LNCaP clone FGC (cell line): ENCODE measurements at places on chromosomes 6 and 20.

GRCh38 chr6:103674790-103675189 is 1184.9 kb downstream of the HACE1 start:
- no peak for DNase-seq

DNA sequence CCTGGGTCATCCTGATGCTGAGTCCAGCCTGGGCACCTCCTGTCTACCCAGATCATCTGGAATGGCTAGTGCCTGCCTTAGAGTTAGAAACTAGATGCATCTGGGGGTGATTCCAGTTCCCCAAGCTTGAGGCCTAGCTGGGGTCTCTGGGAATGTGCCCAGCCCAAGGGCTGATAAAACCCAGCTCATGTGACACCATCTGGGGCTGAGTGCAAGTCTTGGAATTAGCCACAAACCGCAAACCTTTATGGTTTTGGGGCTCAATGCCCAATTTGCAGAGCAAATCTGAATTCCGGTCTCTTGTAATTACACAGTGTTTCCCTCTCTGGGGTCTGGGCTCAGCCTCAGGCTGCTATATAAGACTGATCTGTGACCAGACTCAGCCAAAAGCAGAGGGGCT is at the start of gene BPIFB4:
TSS of gene BPIFB4 (plus strand) at position 385 of the 400 bp plus-strand sequence. CDS start 1,884 bp downstream, outside the sequence.
- no peak for DNase-seq

DNA sequence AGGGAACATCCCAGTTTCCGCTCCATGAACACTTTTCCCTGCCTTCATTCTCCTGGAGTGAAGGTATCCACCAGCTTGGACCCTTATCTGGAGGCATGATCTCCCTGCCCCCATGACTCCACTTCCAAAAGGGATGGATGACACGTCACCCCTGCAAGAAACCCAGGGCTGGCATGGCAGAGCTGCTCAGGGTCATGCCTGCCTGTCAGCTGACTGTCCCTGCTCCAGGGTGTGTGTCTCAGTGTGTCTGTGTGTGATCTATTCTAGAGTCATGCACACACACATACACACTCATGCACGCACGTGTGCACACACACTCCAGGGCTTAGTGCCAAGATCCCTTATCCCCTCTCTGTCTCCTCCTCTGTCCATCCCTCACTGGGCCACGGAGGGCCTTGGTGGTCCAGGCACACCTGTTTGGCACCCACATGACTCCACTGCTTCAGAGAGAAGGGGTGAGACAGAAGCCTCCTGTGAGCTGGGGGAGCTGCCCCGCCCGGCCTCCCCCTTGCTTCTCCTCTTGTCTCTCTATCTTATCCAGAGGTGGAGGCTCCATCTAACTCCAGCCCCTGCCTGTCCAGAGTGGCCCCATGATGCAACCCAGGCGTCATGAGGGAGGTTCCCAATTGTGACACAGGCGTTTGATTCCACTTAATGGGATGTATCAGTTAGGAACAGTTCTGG is 290.9 kb downstream of the CDC5L start:
- DNase-seq = no peak

GRCh38 chr20:24160563-24161281 is 172.1 kb upstream of the GGTLC1 start:
- DNase-seq = peak; percentile 31

DNA sequence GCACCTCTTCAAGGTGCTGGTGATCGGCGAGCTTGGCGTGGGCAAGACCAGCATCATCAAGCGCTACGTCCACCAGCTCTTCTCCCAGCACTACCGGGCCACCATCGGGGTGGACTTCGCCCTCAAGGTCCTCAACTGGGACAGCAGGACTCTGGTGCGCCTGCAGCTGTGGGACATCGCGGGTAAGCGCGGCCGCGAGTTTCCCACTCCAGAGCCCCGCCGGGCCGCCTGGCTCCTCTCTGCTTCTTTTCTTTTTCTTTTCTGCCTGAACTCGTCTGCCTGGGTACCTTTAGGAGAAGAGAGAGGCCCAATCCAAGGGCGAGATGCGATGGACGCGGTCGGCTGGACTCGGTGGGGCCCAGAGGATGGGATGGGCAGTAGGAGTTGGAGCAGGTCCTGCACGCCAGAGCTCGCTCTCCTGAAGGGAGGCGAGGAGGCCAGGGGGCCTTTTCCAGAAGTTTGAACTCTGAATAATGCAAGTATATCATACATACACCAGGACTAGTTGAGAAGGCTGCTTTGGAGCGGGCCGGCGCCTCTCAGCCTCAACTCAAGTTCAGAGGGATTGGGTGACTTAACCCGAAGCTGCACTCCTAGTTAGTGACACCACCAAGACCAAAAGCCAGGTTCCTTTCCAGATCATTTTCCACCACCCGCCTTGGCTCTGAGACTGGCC is 445 bp downstream of the RAB32 start:
- DNase-seq = no peak

DNA sequence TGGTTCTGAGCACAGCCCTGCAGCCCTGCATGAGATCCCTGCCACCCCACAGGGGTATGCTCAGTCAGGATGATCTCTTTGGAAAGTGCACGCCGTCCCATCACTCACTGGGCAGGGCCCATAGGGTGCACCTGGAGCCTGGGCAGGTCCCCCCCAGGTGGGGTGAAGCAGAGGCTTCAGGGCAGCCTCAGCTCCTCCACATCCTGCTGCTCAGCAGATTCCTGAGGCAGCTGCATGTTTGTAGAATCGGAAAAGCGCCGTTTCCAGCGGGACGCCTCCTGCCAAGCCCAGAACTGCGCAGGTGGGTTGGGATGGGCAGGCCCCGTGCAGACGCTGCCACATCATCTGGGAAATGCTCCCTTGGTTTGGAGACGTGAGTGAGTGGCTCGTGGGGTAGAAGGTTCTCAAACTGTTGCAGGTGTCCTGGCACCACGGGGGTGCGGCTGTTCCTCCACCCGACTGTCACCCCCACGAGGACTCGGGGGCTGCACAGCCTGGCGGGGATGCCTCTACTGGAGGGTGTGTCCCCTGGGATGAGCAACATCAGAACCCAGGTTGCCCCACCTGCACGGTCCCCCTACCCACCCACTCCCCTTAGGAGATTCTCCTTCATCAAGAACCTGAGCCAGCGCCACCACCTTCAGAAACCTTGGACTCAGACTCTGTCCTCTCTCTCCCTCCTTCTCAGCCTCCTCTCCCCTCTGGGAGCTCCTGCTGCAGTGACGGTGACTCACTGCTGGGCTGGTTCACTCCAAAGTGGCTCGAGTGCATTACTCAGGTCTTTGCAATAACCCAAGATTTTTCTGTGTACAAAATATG is 334.1 kb downstream of the TAF4 start:
- DNase-seq = no peak

GRCh38 chr20:41087325-41087685 is 50.0 kb upstream of the PLCG1 start:
- no peak for DNase-seq

DNA sequence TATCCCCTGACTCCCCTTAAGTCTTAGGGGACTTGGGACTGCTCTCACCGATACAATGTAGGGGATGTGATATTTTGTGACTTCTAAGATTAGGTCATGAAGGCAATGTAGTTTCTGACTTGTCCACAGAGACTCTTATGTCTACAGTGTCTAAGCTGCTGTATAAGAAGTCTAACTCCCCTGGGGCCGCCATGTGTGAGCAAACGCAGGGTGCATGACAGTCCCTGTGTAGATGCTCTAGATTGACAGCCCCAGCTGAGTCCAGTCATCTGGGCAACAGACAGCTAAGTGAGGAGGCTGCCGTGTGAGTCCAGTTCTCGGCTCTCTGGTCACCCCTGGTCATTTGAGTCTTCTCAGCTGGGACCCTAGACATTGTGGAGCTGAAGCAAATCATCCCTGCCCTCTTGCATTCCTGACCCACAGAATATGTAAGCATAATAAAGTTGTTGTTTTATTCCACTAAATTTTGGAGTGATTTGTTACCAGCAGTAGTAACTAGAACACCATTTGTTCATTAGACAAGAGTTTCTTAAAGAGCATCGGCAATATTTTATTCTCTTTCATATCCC is 743.3 kb upstream of the CHD6 start:
- DNase-seq = no peak

DNA sequence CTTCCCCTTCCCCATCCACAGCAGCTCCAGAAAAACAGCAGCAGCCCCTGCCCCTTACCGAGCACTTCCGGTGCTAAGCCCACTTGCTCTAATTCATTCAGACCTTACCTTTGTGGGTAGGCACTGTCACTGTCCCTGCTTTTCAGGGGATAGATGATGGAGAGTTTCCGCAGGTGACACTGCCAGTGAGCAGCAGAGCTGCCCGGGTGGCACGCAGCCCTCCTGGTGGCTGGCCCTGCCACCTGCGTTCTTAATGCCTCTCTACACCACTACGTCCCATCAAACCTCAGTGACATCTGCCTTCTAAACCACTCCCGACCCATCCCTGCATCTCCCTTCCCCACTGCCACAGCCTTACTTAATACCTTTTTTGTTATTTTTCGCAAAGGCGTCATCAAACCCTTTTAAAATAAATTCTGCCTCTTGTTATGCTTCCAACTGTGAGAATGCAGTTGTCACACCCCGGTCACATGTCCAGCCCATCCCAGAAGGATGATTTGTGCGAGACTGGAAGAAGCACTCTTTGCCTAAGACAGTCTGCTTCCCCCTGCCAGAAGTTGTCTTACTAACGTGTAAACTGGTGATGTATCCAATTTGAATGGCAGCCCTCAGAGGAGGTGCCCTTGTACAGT is 89.7 kb downstream of the NFATC2 start:
- DNase-seq = no peak
